Stimulated activated naive CD4-positive, alpha-beta T cell (primary cell): ENCODE measurements at places on chromosomes 11 and 22.

DNA sequence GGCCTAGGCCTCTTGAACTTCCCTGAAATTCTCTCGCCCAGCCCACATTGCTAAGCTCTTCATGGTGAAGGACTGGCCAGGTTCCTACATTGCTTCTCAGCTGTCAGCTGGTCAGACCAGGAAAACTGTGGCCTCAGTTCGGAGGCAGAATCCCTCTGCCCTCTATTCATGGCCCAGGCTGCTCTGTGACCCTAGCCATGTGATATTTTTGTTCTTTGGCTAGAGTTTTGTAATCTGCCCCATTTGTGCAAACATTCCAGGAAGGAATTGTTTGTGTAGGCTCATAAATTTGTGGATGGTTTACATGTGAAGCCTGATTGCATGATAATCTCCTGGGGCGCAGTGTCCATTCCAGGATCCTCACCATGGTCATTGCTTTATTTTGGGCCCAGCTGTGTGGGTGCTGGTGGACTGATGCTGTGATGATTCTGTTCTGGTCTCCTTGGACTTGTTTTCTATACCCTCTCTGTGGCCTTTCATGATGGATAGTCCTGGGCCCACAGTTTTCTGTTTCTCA lies 149.1 kb upstream of the E2F8 start:
- no peak for DNase-seq

DNA sequence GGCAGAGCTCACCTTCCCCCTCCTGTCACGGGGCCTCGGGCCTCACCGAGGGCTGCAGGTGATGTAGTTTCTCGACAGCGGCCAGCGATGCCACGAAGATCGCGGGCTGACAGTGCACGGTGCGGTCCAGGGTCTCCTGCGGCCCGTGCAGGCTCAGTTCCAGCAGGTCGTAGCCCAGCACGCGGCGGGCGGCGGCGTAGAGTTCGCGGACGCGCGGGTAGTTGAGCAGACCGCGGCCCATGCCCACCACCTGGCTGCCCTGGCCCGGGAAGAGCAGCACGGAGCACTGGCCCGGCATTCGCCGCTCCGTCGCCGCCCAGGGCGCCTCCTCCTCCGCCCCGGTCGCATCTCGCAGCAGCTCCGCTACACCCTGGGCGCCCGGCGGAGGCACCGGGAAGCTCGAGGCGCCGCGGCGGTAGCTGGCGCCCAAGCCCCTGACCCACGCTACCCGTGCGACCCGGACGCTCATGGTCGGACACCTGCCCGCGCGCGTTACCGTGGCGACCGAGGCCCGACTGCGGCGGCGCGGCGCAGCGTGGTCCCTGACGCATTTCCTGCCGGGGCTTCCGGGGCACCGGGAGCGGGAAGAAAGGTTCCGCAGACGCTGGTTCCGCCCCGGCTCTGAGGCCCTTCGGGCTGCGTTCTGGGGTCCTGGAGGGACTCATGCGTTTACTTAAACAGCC lies at the start of gene MCAT:
MCAT (minus strand) TSS at position 519 of the 683 bp plus-strand sequence; CDS start at position 469, 50 bp downstream.
- peak; percentile 67 for DNase-seq

DNA sequence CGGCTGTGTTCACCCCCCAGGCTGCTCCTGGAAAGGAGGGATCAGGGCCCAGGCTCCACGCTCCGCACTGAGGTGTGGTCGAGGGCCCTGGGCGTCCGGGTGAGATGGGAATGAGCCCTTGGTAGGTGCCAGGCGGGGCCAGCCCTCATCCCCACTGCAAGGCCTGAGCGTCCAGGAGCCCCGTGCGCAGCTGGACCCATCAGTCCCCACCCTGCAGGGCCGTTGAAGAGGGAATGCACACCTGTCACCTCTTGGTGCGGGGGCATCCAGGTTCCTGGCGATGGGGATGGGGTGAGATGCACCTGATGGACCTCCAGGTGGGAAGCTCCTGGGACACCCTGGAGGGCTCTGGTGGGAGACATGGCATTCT lies 72.2 kb downstream of the KCNQ1 start:
- no peak for DNase-seq

DNA sequence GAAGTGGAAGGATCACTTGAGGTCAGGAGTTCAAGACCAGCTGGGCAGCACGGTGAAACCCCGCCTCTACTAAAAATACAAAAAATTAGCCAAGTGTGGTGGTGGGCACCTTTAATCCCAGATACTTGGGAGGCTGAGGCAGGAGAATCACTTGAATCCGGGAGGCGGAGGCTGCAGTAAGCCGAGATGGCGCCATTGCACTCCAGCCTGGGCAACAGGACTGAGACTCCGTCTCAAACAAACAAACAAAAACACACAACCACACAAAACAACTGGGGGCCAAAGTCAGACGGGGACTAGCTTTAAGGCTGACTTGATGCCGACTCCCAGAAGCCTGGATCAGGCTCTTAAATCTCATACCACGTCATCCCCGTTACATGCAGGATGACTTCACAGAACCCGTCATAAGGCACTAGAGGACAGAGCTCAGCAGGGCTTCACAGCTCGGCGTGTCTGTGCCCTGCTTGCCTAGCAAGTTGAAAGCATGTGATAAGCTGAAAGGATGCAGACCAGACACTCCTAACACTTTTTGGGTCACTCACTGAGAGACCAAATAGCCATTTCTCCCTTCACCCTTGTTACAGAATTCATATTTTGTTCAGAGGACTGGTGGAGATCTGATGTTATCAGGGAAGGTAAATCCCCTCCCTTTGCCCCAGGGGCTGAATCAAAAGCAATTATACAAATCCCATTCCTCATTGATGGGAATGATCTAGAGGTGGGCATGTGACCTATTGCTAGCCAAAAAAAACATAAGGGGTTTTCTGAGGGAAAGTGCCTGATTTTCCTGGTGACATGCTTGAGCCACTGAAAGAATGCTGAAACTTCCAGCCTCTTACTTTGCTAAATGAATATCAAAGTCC lies 65.4 kb downstream of the GAB2 start:
- no peak for DNase-seq

- no peak for DNase-seq
Observed at GRCh38 chr22:46490538-46490937, 46.9 kb downstream of the CELSR1 start.

DNA sequence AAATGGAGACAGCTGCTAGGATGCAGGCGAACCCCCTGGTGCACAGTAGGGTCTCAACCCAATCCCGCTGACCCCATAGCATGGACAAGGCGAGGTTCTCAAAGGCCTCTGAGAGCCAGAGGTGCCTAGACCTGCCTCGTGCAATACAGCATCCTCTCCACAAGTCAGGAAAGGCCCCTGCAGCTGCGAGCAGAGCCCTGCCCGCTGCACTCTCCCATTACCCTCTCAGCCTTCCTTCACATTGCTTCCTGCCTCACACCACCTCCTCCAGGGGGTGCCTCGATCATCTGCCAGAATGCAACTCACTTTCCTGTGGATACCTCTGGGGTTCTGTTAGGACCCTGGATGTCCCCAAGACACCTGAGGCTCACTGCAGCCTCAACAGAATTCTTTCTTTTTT lies 42.8 kb upstream of the TCF20 start:
- DNase-seq, result no peak

GRCh38 chr11:94507485-94507884 lies 4.8 kb upstream of the C11orf97 start:
- no peak for DNase-seq

GRCh38 chr22:45270095-45271020 lies 14.4 kb upstream of the UPK3A start:
- DNase-seq, result no peak

DNA sequence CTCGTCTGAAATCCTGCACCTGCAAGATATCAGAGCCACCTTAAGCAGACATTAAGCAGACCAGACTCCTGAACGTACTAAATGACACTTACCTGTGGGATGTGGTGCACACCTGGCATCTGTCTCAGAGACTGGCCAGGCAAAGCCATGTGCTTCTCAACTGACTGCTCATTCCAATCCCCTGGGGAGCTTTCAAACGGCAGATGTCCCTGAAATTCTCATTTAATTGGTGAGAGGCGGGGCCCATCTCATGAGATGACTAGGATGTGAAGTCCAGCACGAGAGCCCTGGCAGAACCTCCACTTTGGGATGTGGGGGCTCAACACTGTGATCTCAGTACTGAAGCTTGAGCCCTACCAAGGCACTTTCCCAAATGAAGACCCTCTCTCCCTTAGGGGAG lies 84.9 kb upstream of the HMGXB4 start:
- DNase-seq, result no peak
